ENCODE measurements at places on chromosomes 13 and 19.

- peak; percentile 45 for DNase-seq
Observed at GRCh38 chr19:2273356-2274184, 8.4 kb downstream of the PEAK3 start.

DNA sequence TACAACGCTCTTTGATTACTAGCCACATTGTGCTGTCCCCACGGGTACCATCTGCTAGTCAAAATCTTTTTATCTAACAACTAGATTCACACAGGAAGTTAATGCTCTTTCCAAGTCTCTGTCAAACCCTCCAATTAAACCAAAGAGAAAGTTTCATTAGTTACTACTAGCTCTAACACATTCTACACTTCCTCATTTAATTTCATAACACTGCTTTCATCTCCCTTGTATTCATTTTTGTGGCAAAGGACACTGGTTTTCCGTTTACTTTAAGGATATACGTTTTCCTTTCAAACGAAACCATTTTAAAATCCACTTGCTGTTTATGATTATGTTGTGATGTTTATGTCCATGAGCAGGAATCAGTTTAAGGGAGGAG, 5.3 kb downstream of the DYRK1B start:
- DNase-seq: no peak

- no peak for DNase-seq
Observed at GRCh38 chr19:34393629-34394028, 10.6 kb upstream of the PDCD2L start.

DNA sequence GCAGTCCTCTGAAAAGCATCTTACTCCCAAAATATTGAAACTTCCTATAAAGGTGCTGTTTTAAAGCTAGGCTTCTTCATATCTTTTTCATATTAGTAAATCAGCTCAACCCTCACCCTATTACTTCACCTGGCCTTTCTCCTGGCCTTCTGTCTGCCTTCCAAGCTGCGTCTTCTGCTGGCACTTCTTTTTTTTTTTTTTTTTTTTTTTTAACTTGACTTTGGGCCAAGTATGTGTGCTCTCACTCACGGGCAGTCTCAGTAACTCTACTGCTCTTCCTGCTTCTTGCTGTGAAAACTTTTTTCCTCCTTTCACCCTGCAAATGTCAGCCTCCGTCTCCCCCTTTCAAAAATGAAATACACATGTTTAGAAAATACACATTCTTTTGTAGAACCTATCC, 41.2 kb upstream of the KCTD4 start:
- no peak for DNase-seq

GRCh38 chr13:56189978-56190377, 950.7 kb upstream of the PRR20A start:
- DNase-seq: no peak
